ENCODE measurements at places on chromosomes 7 and 10. TPM values are rescaled to one million over a fixed set of nuclear protein-coding genes. Genes with fewer than 3 reads are reported as not detected.
A peak's percentile ranks its signal among the peaks of the same experiment; 100 is the strongest.

DNA sequence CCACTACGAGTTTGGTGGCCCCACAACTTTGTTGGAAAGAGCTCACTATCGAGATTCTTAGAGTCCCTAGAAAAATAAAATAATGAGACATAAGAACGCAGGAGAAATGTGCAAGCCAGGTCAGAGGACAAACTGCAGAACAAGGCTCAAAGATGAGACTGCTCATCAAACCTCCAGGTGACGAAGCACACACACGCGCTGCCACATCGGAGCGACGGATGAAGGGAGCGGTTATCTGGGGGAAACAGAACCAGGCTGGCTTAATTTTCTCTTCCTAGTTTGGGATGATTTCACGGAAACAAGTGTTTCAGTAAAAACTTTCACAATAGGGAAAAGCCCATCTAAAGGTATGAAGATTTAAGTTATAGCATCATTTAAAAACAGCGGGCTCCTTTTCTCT, 231.3 kb downstream of the SFMBT2 start:
- H3K27me3 ChIP-seq, result no peaks in the 10 kb centered on the region
- no peak overlapping the region for H3K4me3 ChIP-seq
- H3K4me1 ChIP-seq, result no peaks in the 10 kb centered on the region
- H3K27ac ChIP-seq, result no peak overlapping the region
- no peaks in the 10 kb centered on the region for H3K36me3 ChIP-seq

DNA sequence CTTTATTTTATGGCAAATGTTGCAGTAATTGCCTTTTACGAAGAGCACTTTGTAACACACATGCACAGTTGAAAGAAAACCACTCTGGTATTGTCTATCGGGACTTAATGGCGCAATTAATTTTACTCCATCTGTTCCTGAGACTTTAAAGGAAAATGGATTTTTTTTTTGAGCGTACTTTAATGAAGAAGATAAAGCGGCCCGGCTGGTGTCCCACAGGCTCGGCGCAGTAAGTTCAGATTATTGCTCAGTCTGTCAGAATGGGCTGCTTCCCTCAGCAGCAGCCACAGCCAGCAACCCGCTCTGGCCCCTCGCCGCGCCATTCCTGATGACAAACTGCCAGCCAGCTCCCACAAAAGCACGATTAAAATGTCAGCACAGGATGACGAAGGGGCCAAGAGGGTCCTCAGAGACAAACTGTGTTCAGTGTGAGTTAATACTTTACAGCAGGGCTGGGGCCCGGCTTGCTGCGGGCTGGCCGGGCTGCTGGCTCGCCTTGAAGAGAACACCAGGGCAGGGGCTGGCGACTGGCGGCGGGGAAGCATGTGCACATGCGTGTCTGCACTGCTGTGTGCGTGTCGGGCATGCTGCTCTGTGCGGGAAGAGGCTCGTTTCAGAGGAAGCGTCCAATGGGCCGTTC, 501.0 kb upstream of the GALNT17 start:
- H3K27me3 ChIP-seq, result no peaks in the 10 kb centered on the region
- DNase-seq, result no peak
- no peaks in the 10 kb centered on the region for H3K4me1 ChIP-seq
- no peaks in the 10 kb centered on the region for H3K36me3 ChIP-seq
- H3K27ac ChIP-seq, result no peak overlapping the region

- no peak for DNase-seq
- no peaks in the 10 kb centered on the region for H3K4me1 ChIP-seq
- H3K4me3 ChIP-seq, result no peak overlapping the region
- H3K27ac ChIP-seq, result no peak overlapping the region
- H3K36me3 ChIP-seq, result no peaks in the 10 kb centered on the region
Observed at GRCh38 chr7:34357068-34357467, 300.9 kb upstream of the NPSR1 start.

DNA sequence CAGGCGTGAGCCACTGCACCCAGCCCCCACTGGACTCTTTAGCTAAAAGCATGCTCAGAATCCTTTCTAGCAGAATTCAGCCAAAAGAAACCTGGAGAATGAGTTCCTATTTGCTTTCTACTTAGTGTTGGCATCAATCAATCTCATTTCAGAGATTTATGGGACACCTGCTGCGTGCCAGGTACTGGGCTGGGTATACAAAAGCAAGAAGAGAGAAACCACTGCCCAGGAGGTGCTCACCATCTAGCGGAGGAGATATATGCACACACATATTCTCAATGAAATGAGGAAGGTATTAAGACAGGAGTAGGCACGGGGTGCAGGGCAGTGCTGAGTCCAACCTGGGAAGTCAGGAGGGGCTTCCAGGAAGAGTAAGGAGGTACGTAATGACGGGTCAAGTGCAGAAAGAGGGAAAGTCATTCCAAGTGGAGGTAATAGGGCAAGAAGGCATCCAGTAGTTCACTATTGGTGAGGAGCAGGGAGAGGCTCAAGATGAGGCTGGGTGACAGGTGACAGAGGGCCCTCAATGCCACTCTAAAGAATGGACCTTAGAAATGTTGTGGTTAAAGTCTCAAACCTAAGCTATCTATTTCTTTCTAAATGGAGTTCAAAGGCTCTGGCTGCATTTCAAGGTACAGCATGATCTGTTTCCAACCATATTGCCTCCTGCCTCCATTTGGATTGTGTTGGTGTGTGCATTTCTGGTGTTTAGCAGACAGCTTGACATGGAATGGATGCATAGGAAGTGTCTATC, 22.1 kb downstream of the ABLIM1 start:
- no peaks in the 10 kb centered on the region for H3K36me3 ChIP-seq
- H3K4me3 ChIP-seq, result no peak overlapping the region
- H3K4me1 ChIP-seq, result peaks cover 25% of the 10 kb centered on the region

- H3K27ac ChIP-seq, result no peak overlapping the region
- H3K36me3 ChIP-seq, result peaks cover 70% of the 10 kb centered on the region
- H3K27me3 ChIP-seq, result no peaks in the 10 kb centered on the region
- no peak overlapping the region for H3K4me3 ChIP-seq
- H3K4me1 ChIP-seq, result no peaks in the 10 kb centered on the region
- DNase-seq, result no peak
Observed at GRCh38 chr10:74133923-74134820, 16.5 kb downstream of the AP3M1 start.

- H3K27ac ChIP-seq, result peak overlapping the region; percentile 90
- H3K4me1 ChIP-seq, result peaks cover 36% of the 10 kb centered on the region
- H3K27me3 ChIP-seq, result no peaks in the 10 kb centered on the region
Observed at GRCh38 chr7:4775848-4776623, 613 bp downstream of the AP5Z1 start.

- H3K27ac ChIP-seq, result peak overlapping the region; percentile 47
- peaks cover 14% of the 10 kb centered on the region for H3K4me1 ChIP-seq
- H3K36me3 ChIP-seq, result no peaks in the 10 kb centered on the region
- DNase-seq, result no peak
Observed at GRCh38 chr10:70479165-70479581, 606 bp downstream of the PALD1 start.

DNA sequence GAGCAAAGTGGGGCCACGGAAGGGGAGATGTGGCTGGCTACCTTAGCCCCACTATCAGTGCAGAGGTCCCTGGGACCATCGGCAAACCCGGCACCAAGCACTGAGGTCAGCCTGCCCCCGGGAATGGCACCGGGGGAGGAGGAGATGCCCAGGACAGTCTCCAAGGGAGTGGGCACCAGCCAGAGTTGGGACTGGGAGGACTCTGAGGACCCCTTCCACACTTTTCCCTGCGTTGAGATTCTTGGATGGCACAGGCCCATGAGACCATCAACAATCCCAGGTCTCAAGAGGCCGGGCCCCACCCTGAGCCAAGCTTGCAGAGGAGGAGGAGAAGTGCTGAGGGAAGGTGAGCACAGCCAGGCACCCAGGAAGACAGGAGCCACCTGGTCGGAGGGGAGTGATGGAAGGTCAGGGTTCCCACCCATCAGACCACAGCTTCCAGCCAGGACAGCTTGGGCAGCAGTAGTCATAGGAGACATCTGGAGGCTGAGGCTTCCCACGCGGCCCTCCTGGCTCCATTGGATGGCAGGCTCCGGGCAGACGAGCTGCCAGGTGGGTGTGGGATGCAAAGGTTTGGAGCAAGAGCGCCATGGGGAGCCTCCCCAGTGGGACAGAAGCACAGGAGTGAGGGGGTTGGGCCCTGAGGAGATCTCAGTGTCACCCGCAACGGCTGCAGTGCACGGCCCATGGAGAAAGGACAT, 2.6 kb upstream of the OPN4 start:
- peak; percentile 19 for DNase-seq
- H3K27me3 ChIP-seq, result no peaks in the 10 kb centered on the region
- H3K4me1 ChIP-seq, result peaks cover 8% of the 10 kb centered on the region
- H3K27ac ChIP-seq, result no peak overlapping the region
- no peak overlapping the region for H3K4me3 ChIP-seq
- H3K36me3 ChIP-seq, result no peaks in the 10 kb centered on the region

DNA sequence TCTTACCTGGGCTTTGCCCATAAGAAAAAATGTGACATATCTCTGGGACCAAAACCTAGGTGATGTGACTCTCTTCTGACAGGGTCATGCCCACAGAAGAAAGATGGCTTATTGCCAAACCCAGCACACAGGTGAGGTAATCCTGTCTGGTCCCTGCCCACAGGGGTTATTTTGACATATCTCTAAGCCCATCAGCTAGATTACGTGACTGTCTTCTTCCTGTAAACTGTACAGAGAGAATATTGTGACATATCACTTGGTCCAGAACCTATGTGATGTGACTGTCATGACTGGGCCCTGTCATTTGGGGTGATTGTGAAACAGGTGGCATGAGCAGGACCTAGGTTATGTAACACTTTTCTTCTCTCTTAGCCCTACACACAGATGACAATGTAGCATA, 48.8 kb upstream of the ZNF680 start:
- no peaks in the 10 kb centered on the region for H3K36me3 ChIP-seq
- no peaks in the 10 kb centered on the region for H3K27me3 ChIP-seq
- H3K4me1 ChIP-seq, result no peaks in the 10 kb centered on the region
- DNase-seq, result no peak

DNA sequence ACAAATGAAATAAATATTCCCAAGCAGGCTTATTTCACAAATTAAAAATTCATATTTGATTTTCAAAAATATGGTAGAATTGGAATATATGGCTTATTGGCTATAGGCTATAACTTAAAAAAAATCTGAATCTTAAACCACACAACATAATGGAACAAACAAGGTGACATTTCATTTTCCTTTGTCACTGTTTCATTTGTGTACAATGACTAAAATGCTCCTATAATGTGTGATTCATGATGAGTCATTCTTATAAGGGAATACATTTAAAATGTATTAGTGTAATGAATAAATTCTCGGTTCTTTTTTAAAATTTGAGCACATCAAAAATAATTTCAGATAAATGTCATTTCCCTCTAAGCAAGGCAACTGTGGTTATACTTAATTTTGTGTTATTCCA, 148.0 kb upstream of the ANK3 start:
- DNase-seq, result no peak
- no peak overlapping the region for H3K27ac ChIP-seq
- no peaks in the 10 kb centered on the region for H3K4me1 ChIP-seq
- no peak overlapping the region for H3K4me3 ChIP-seq
- H3K36me3 ChIP-seq, result no peaks in the 10 kb centered on the region

- H3K27ac ChIP-seq, result peak overlapping the region; percentile 17
- no peak overlapping the region for H3K4me3 ChIP-seq
- H3K27me3 ChIP-seq, result no peaks in the 10 kb centered on the region
- peaks cover 4% of the 10 kb centered on the region for H3K36me3 ChIP-seq
Observed at GRCh38 chr10:99975942-99976809, 33.6 kb downstream of the DNMBP start.

- no peak overlapping the region for H3K27ac ChIP-seq
- no peaks in the 10 kb centered on the region for H3K4me1 ChIP-seq
- H3K27me3 ChIP-seq, result peaks cover 6% of the 10 kb centered on the region
- no peaks in the 10 kb centered on the region for H3K36me3 ChIP-seq
- no peak for DNase-seq
- H3K4me3 ChIP-seq, result no peak overlapping the region
Observed at GRCh38 chr10:99569961-99570360, 37.2 kb downstream of the NKX2-3 start.

DNA sequence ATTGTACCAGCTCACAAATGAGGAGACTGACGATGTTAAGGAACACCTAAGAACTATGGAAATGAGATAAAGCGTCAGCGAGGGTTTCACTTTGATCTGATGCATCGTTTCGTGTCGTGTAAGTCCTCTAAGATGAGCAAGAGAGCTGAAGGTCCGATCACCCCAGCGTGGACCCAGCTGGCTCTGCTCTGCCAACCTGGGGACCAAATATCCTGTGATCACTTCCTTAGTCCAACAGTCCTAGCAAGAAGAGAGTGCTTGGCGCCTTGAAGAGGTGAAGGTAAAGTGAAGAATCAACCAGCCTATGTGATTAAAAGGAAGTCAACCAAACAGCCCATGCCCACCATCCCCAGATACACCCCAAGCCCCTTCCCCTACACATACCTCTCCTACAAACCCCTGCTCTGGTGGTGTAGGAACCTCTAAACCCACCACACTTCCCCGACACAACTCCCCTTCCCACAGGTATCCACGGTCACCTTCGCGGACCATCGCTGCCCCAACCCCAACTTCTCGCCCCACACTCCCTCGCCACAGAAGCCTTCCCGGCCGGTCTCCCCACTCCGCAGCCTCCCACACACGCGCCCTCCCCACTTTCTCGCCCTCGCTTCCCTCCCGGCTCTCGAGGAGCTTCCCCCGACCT, 722 bp downstream of the UPF2 start:
- no peaks in the 10 kb centered on the region for H3K36me3 ChIP-seq
- no peaks in the 10 kb centered on the region for H3K27me3 ChIP-seq
- peak overlapping the region; percentile 96 for H3K27ac ChIP-seq
- H3K4me3 ChIP-seq, result peak overlapping the region; percentile 95
- H3K4me1 ChIP-seq, result peaks cover 19% of the 10 kb centered on the region

DNA sequence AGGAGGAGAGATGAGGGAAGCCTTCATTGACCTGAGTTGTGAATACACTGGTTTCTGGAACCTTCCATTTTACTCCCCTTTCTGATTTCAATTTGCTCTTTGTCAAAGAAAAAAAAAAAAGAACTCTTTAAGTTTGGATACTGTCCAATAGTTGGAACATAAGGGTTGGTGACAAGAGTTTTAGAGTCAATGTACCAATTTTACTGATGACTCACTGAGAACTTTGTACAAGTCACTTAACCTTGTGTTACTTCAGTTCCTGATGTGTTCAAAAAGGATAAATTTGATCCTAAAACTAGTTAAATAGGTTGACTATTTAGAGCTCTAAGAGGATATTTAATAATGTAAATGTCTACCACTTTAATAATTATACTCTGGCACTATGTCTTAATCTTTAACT, 4.1 kb upstream of the CDK14 start:
- H3K27me3 ChIP-seq, result no peaks in the 10 kb centered on the region
- H3K4me1 ChIP-seq, result no peaks in the 10 kb centered on the region
- no peak for DNase-seq
- H3K36me3 ChIP-seq, result no peaks in the 10 kb centered on the region
- no peak overlapping the region for H3K4me3 ChIP-seq

GRCh38 chr10:86755454-86755739, 1.0 kb upstream of the BMPR1A start:
- peaks cover 30% of the 10 kb centered on the region for H3K4me1 ChIP-seq
- DNase-seq, result no peak
- H3K27ac ChIP-seq, result peak overlapping the region; percentile 97
- no peaks in the 10 kb centered on the region for H3K36me3 ChIP-seq
- H3K27me3 ChIP-seq, result no peaks in the 10 kb centered on the region

- no peaks in the 10 kb centered on the region for H3K36me3 ChIP-seq
- H3K27me3 ChIP-seq, result no peaks in the 10 kb centered on the region
- H3K4me1 ChIP-seq, result no peaks in the 10 kb centered on the region
- no peak overlapping the region for H3K4me3 ChIP-seq
Observed at GRCh38 chr10:31242902-31243301, 76.1 kb upstream of the ZEB1 start.

WNT16 gene
- total RNA-seq, result 0.11 TPM

TEX36 gene
- not detected for total RNA-seq

VGF gene
- total RNA-seq, result 4.7 TPM

MKI67 gene
- 16.8 TPM for total RNA-seq

EVX1 gene
- total RNA-seq, result 8.7 TPM

GNG11 gene
- 23.8 TPM for total RNA-seq

KCP gene
- total RNA-seq, result 0.42 TPM

All from adrenal gland (tissue), 19 donors.